ENCODE measurements at places on chromosomes 4 and X.

DNA sequence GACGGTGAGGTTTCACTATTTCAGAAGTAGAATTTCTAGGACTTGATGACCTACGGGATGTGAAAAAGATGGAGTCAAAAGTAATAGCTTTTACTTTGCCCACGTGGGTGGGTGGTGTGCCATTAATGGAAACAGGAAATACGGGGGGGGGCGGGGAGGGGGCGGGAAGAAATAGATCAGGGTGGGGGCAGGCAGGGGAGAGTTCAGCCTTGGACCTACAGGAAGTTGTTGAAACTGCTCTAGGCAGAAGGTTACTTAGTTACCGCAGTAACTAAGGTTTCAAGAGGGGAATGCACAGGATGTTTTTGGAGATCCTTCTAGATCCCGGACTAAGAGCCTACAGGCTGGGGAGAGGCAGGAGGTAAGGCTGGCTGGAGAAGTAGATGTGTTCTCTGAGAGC is 3.6 kb upstream of the FHL1 start:
- no peak for DNase-seq

GRCh38 chr4:10135260-10135659 is 18.7 kb upstream of the WDR1 start:
- no peak for DNase-seq

DNA sequence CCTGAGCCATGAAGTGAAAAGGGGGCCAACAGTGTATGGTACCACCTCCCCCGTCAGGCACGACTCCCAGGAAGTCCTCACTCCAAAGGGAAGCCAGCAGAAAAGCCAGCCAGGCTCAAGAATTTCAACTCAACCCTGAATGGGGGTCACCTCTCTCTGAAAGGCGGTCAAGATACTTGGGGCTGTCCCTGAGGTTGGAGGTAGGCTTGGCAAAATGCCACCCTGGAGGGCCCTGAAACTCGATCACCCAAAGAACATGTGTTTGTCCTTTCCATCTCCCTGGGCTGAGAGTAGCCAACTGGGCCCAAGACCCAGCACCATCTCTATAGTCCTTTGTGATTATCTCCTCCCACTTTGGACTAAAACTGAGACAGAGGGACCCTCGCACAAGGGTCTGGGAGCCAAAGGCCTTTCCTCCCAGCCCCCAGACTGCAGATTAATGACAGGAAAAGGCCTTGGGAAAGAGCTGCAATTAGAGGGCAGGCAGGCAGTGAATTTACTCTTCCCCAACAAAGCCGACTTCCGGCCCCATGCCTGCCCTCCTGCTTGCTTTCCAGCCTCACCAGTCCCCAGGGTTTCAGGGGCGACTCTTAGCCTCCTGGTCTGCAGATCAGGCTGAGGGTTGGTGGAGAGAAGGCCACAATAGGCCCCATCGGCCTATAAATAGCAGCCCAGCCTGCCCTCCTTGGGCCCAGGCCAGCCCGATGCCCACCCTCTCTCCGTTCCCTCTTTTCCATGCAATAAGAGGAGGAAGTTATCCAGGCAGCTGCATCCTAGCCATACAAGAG is 5.6 kb downstream of the SASH3 start:
- DNase-seq: no peak

DNA sequence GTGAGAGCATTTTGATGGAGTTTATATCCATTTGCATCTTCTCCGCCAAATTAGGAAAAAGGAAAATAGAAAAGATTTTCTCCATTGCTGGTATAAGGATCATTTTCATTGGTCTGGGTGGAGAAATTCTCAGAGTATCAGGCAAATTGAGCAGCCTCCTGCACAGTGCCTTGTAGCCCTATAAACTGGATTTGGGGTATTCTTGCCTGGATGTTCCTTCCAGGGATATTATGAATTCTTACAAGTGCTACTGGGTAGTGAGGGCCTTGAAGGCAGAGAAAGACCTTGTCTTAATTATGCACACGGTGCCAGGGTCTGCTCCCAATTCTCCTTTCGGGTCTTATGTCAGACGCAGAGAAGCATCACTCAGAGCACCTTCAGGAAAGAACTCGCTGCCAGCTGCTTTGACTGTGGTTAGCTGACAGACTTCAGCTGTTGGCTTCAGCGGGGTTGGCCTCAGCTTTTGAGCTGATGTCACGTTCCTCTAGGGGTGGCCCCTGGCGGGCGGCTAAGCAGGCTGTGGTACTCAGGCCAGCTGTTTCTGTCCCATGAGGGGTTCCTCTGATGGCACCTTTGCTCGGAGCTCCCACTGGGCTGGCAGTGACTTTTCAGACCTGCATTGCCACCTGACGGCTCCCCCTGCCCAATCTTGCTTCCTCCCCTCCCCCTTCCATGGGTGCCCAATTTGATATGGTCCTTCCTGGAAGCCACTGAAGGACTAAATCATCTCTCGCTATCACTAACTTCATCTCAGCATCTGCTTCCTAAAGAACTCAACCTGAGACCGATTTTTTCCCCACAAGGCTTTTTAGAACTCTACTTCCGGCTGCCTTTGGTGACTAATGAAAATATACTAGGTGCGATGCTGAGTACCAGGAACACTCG is 519.5 kb downstream of the BCOR start:
- peak; percentile 29 for DNase-seq

GRCh38 chrX:141175786-141176185 is 1.1 kb downstream of the LDOC1 start:
- DNase-seq: no peak

- no peak for DNase-seq
Observed at GRCh38 chr4:123555807-123556273, 159.2 kb downstream of the SPRY1 start.

DNA sequence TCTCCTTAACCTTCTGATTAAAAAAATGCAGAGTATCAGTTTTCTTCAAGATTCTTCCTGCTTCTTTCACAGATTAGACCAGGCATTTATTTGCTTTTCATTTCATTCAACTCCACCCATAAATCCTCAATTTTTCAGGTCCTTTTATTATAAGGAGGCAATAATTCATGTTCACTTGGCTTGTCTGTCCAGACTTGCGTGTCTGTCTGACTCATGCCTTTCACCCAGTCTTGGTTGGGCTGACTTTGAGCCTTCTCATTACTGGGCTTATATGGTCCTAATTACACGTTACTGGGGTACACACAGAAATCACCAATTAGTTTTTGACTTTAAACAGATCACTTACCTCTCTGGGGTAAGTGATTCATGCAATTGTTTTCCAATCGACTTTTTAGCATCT is 48.8 kb upstream of the GALNT7 start:
- no peak for DNase-seq

DNA sequence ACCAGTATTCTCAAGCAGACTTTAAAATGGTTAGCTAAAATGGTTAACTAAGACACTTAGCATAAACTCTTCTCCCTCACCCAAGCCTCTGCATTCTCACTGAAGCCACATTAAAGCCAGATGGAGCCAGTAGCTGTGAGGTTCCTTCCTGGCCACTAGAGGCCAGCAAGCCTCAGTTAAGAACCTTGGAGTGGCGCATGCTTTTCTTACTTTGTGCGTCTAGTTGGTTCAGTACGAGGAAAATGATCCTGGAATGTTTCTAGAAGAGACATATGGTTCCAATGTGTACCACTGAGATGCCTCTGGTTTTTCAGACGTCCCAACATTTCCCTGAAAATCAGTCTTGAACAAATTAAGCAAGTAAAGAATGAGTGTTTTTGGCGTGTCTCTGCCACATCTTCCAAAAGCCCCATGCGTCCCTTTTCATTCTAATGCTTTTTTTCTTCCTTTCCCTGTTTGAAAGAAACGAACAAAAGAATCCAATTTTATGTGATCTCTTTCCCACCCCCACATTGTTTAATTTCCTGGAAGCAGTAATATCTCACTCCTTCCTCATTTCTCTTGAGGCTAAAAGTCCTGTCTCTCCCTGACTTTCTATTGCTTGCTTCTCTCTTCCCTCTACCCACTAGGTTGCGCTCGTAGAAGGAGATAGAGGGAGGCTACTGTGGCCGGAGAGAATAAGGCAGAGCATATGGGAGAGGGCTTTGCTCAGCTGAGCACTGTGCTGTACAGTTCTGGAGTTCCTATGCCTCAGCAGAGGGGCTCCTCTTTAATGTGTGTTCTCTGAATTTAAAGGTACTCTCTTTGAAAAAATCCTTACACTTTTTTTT is 82.9 kb upstream of the TAB3 start:
- no peak for DNase-seq

DNA sequence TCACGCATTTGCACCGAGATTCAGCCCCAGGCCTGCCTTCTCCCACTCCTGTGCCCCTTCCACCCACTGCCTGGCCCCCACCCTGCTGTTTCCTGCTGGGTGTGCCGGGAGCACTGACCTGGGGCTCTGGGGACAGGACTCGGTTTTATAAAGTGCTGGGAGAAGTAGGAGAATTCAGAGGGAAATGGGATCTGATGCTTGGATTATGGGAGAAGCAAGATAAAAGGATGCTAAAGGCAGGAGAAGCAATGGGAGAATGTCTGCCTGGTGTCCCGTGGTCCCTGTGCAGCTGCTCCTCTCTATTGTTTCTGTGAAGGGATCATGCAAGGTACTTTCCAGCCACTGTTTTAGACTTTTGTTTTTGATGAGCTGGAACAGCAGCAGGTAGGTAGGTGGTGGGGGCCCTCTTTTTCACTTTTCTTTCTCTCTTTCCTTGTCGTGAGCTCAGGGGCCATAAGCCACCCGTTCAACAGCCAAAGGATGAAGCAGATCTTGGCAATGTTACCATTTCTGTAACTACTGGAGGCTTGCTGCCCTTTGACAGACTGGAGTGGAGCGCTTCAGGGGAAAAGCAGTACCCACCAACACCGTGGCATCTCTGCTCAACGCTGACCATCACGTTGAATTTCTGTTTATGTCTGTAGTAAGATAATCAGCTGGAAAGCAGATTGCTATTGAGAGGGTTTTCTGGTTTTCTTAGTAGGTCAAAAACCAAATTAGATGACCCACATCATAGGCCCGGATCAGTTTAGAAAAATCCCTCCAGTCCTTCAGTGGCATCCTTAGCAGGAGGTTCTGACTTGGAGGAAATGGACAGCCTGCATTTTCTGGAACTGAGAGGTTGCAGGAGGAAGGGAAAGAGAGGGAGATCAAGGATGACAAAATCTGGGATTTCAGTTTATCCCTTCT is 63.8 kb upstream of the ENPP6 start:
- DNase-seq: no peak

DNA sequence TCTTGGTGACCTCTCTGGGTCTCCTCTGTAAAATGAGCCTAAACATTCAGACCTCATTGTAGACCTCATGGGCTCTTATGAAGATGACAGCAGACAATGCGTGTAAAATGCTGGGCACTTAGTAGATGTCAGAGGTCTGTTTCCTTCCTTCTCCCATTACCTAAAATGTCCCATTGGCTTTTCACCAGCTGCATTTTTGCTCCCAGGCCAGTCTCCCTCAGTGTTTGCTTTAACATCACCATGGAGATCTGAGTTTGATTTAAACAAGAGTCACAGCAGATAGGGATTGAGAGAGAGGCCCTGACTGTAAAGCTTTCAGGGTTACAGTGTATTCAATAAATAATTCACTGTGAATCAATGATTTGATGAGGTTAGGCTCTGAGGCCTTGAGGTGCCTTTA is 24.3 kb downstream of the PSAPL1 start:
- DNase-seq: no peak

DNA sequence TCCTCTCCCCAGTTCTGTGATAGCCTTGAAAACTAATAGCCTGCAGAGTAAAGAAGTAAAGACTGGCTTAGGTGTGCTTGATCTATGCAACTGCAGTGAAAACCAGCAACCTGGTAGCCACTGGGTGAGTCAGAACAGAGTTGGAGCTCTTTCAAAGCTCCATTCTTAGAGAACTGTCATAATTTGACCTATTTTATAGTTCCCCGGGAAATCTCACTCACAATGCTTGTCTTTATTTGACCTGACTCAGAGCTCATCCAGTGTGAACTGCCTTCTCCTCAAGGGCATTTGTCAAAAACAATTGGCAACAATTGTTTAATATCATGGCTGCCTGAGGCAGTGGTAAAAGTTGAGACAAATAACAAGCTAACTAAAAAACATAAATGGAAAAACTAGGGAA is 213.0 kb upstream of the NHS start:
- DNase-seq: no peak

GRCh38 chrX:30920271-30920670 is 31.2 kb upstream of the TAB3 start:
- DNase-seq: no peak
